ENCODE measurements at places on chromosomes 5 and 9.

DNA sequence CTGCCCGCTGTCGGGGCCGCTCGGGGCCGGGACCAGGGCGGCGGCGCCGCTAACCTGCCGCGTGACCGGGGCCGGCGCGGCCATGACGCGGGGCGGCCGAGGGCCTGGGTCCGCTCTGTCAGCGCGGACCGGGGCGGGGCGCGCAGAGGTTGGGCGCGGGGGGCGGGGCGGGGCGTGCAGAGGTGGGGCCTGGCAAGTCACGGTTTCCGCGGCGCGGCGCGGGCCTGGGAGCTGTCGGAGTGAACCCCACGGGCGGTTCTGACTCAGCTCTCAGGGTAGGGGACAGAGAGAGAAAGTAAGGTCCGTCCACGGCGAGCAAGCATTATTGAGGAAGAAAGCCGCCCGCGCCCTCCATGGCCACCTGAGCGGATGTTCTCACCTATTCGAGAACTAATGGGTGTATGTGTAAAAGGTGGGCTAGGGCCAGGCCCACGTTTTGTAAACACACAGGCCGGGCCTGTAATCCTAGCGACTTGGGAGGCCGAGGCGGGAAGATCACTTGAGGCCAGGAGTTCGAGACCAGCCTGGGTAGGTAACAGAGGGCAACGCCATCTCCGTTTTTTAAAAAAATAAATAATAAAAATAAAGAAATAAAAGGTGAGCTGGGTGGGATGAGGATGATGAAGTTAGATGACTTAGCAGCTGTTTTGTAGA lies at the start of gene PRXL2C:
TSS of gene PRXL2C (minus strand) at position 120 of the 654 bp plus-strand sequence. CDS start at position 84, 36 bp downstream.
- DNase-seq = peak; percentile 75

DNA sequence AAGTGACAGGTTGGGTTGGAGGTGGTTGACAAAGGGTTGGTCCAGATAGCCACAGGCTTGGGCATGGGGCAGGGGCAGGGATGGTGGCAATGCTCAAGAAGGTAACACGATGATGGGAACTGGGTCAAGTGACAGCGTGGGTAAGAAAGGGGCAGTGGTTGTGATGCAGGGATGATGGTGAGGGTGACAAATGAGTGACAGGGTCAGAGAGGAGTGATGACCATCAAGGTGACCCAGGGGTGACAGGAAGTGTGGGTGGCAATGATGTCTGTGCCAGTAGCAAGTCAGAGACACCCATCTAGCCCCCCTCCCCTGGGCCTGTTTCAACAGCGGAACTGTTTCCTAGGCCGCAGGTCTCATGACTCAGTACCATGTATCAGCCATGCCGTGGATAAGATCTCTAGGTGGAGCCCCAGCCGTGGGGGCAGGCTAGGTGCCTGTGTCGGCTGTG lies 20.5 kb downstream of the AQP3 start:
- DNase-seq = no peak

- DNase-seq = no peak
Observed at GRCh38 chr9:128243215-128244018, 32.4 kb downstream of the GOLGA2 start.

GRCh38 chr5:110851357-110851756 lies 112.5 kb downstream of the SLC25A46 start:
- DNase-seq = no peak

GRCh38 chr5:13359344-13359743 lies 585.1 kb downstream of the DNAH5 start:
- no peak for DNase-seq

DNA sequence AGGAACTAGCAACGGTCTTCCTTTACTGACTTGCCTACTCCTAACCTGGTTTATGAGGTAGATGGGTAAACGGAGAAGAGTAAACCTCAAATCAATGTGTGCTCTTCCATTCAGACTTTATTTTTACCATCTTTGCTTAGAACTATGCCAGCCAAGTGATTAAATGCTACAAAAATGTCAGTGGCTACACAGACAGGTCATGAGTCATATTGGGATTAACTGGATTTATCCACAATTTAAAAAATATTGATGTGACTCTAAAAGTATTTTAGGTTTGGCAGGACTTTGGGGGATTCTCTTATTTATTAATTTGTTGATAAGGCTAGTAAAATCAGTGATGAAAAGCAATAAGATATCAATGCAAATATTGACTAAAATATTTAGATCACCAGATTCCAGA lies 275.0 kb downstream of the PLK2 start:
- DNase-seq = no peak

GRCh38 chr5:151477101-151477500 lies 29.7 kb downstream of the SLC36A1 start:
- DNase-seq = no peak

- no peak for DNase-seq
Observed at GRCh38 chr5:116091416-116091815, 6.6 kb downstream of the COMMD10 start.

DNA sequence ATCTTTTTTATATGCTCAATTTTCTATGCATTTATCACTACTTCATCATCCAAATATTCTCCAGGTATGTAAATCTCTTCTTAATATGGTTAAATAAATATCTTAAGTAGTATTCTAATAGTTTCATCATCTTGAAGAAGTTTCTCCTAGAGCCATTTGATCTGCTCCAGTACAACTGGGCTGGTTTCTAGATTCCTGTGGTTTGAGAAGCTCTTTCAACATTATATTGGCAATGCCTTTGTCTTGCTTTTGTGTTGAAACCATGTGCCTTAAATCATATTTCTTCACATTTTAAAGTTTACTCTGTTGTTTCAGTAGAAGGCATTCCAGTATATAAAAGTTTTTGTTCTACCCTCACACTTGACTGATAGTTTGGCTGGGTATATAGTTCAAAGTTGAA lies 27.6 kb downstream of the MBLAC2 start:
- no peak for DNase-seq

GRCh38 chr5:136028782-136029742 lies at the start of gene TGFBI:
Gene TGFBI, plus strand, starts transcription at chr5:136028988. Its CDS starts 68 bp downstream, at chr5:136029056.
- no peak for DNase-seq

GRCh38 chr9:137453643-137454081 lies 5.5 kb downstream of the NSMF start:
- no peak for DNase-seq

DNA sequence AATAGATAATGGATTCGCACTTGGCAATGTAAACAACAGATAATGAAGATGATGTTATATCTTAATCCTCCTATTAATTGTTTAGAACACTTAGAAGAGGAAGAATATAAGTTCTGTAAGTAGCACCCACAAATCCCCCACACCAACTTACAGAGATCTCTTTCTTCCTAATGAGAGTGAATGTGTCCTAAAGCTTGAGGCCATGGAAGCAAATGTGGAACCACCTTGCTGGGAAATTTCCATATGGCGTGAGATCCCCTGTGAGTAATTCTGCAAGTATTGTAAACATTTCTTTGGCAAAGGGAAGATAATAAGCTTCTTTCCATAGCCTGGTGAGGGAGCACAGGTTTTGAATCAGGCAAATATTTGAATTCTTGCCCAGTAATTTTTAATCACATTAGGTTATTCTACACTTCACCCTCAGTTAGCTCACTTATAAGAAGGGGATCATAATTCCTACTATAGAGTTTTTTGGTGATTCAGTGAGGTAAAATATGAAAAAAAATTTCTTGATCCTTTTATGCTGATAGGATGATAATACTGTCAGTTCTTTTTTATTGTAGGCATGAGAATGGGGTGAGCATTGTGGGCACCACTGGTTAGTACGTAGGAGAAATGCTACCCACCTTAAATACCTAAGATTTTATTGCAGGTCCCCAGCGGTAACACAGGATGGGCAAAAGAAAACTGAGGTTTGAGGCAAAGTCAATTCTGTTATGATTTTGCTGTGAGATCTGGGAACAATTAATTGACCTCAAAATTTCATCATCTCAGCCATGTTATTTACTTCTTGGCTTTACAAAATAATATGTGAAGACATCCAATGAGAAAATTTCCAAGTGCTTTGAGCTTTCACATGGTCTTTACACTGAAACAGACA lies 574.8 kb downstream of the PSAT1 start:
- DNase-seq = no peak

GRCh38 chr5:95973793-95974325 lies 12.2 kb upstream of the ELL2 start:
- DNase-seq = peak; percentile 8

DNA sequence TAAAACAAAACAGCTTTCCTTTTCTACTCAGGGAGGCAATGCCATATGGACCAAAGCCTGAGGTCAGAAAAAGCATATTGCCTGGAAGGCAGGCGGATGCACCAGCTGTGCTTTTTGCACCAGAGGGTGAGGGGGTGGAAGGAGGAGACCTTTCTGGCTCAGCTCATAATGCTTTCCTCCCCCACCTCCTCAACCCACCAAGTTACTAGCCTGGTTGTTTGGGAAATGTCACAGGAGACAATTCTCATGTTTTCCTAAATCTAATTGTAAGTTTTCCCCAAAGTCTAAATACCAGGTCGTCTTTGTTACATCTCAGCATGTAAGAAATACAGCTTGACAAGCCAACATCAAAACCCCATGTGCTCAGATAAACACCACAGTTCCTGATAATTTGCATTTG lies 72.6 kb upstream of the DMRTA1 start:
- no peak for DNase-seq

- no peak for DNase-seq
Observed at GRCh38 chr5:9394221-9394620, 151.7 kb downstream of the SEMA5A start.

DNA sequence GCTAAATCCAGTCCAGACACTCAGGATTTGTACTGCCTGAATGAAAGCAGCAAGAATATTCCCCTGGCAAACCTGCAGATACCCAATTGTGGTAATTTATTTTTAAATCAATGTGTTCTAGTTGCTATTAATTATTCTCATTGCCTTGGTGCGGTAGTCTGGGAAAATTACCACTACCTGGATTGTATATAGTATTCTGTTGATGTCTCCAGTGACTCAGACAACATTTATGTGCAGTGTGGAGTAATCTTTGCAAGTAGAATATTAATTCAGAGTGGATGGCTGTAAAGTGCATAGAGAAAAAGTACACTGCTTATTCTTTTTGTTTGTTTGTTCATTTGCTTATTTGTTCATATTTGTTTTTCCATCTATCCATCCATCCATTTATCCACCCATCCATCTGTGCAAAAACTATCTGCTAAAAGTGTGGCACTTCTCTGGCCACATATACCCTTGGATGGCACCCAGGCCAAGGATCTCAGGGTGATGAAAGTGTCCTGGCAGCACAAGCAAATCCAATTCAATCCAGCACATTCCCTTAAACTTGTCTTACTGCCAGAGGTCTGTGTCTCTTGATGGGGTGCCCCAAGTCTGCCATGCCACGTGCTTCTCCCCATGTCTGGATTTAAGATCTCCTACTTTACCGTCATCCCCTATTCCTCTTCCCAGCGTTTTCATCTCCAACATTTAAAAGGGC lies 41.3 kb downstream of the NTRK2 start:
- DNase-seq = no peak

DNA sequence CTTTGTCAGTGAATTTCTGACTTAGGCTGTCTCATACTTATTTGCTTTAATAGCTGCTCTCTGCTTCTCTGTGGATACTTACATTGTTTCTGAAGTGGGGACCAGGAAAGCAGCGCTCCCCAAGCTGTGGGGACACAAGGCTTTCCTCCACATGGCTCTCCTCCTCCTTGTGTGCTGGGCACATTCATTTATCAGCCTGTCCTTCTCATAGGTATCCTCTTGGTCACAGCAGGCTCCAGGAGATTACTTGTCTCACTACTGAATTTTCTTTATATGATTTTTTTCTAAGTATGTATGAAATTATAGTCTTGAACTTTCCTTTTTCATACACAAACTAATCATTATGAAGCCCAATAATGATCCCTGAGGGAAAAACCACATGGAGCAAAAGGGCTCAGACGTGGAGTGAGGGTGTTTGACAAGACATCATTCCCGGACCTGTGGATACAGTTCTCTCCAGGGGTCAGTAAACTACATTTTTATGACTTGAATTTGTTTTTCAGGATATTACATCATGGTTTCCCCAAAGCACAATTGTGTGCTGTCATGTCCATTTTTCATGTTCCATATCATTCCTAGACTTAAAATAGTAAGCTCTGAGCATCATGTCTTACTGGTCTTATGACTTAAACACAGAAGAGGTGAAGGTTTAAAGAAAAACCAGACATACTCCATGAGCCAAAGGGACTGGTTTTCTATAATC lies 234.5 kb downstream of the PCSK1 start:
- no peak for DNase-seq

- DNase-seq = no peak
Observed at GRCh38 chr5:1831677-1832313, 30.6 kb downstream of the NDUFS6 start.

- DNase-seq = no peak
Observed at GRCh38 chr9:69834056-69834455, 13.4 kb downstream of the CFAP95 start.

- DNase-seq = no peak
Observed at GRCh38 chr5:127358284-127358683, 67.7 kb downstream of the MEGF10 start.

DNA sequence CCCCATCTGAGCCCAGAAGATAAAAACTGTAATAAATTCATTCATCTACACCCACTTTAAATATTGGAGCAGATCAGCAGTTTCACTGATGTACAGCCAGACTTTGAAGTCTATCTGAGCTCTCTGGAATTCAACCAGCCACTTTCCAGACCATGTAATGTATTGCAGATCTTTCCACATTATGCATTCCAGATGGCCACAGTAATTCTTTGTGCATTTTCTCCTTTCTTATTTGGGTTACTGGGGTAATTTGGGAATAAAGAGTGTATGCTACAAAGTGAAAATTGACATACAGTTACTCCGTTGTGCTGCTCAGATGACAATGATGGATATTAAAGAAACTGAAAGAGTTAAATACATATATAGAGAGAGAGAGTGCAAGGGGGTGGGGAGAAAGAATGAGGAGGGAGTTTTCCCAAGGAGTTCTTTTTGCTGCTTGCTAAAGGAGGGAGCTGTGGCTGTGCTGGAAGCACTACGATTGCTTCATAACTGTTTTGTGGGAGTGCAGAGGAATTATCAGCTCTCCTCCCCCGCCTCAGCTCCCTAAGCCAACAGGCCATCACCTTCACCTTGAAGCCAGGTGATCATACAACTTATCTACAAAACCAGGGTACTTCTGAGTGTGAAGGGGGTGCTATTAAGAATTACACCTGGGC lies 152.8 kb downstream of the GAS1 start:
- DNase-seq = no peak

DNA sequence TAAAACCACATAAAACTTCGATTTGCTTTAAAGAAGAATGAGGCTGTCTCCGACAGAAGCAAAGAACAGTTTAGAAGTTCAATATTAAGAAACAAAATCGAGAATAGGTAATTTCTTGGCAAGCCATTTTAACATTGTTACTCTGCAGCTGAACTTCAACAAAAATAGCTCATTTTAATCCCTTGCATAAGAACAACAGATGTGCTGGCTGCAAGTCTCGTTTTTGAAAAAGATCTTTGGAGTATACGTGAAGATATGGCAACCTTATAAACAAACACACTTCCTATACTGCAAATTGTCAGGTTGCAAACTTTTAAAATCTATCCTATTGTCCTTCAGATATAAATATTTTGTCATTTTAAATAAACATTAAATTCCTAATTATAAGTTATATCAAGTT lies 71.5 kb downstream of the FBN2 start:
- DNase-seq = no peak

- no peak for DNase-seq
Observed at GRCh38 chr5:15703901-15704300, 203.9 kb downstream of the FBXL7 start.

GRCh38 chr5:132470596-132470995 lies 20.0 kb downstream of the IRF1 start:
- DNase-seq = no peak

- no peak for DNase-seq
Observed at GRCh38 chr5:128197896-128198522, 114.4 kb downstream of the SLC12A2 start.

- DNase-seq = no peak
Observed at GRCh38 chr5:74116266-74116665, 490.3 kb downstream of the ARHGEF28 start.
